ENCODE measurements at places on chromosomes 5 and 9. TPM values are rescaled to one million over a fixed set of nuclear protein-coding genes. Genes with fewer than 3 reads are reported as not detected.

Gene IL5
- not detected for total RNA-seq

Gene RASGRF2
- 24.9 TPM for total RNA-seq

Gene CFAP157
- not detected for total RNA-seq

Gene EIF4EBP3
- 15.1 TPM for total RNA-seq

DNA sequence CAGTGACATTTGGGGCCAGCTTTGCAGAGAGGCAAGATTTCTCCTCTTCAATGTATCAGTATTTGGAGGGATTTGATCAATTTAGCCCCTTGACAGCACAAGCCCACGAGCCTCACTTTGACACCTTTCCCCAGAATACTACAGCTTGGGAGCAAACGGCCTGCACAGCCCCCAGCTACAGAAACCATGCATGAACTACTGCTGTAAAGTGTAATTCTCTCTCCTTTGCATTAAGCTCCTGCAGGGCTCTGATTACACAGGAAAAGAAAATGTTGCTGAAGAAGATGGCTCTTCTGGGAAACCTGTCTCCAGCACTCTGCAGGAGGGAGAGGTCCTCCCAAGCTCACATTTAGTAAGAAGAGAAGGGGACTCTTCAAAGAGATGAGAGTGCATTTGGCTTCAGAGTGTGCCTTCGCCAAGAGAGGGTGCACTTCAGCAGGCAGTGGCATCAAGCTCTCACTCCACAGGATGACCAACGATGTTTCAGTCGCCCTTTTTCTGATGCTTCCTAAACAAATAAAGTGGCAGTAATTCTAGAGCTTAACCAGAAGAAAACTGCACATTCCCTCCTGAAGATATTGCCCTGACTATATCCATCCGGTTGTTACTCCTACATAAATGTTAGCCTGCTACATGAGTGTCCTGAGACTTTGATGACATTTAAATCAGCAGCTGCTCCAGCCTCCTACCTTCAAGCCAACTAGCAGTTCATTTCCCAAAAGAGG is 272.2 kb downstream of the AUH start:
- DNase-seq = no peak

DNA sequence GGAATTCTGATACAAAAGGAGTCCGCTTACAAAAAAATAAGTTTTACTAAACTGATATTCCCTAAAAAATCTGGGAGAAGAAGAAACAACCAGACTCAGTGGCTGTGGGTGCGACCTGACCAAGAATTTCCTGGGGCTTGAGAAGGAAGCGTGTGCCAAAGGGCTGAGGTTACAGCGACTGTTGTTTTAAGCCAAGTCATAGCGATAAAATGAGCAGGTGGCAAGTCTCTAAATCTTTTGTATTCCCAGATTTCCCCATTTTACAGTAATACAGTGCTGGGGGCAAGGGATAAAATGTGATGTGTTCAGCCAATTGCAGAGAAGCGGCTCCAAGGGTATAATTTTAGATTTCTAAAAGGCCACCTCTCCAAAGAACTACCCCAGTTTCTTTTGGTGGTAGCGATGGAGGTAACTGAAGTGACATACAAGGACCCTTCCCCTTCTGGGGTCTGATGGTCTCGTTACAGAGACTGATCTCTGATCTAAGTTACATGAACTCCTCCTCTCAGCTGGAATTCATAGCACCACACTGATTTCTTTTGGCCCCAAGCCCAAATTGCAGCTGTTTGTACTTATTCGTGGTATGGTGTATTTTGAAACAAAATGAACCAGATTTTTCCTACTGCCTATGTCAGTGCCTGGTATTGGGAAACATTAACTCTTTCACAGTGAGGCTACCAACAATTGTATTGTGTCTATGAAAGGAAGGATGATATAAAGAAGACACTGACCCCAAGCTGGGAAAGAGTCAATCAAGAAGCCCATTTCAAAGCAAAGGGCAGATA is 41.6 kb downstream of the LPAR1 start:
- no peak for DNase-seq

- no peak for DNase-seq
Measured at GRCh38 chr5:157766902-157767301, 23.4 kb downstream of the LSM11 start.

GRCh38 chr9:134890155-134890495 is 9.5 kb downstream of the FCN2 start:
- no peak for DNase-seq

- DNase-seq = no peak
Measured at GRCh38 chr9:21624675-21625644, 142.8 kb upstream of the IFNE start.

GRCh38 chr9:134051319-134051718 is 16.5 kb downstream of the BRD3 start:
- DNase-seq = no peak

DNA sequence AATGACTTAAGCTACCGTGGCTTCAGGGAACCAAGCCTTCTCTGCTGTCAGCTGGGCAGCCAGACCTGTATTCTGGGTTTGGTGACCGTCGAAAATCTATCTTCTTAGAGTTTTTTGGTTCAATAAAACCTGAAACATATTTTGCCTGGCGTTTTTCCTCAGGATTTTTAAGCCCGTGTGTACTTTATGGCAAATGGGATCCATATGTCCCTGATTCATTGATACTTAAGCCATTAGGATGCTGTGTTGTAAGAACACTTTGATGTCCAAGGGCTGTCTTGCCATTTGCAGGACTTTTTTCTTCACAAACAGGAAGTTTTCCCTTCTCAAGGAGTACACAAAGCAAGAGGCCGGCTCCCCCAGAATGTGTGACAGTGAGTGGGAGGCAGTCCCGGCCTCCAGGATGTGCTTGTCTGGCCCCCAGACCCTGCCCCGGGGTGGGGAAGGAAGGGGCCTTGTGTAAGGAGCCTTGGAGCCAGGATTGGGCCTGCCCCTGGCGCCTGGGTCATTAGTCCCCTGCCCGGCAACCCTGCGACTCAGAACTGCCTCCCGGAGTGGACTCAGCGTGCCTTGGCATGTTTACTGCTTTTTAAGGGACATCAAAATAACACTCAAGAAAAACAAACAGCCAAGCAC is 83.4 kb upstream of the SMIM23 start:
- no peak for DNase-seq

DNA sequence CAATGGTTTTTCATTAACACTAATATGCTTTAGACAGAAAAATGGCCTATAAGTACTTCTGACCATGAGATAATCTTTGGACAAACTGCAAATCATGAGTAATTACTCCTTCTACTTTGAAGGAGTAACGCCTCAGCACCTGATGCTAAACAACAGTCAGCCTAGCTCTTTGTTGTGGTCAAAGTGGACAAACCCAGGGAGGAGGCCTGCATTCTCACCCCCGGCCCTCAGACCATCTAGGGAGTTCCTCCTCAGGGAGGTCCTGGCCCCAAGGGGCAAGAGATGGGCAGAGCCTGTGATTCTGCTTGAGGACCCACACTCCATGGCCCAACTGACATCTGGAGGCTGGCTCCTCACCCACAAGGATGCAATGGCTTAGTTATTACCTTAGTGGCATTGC is 48.2 kb upstream of the ANGPTL2 start:
- no peak for DNase-seq

GRCh38 chr9:33452828-33453271 is 5.5 kb upstream of the AQP3 start:
- peak; percentile 50 for DNase-seq

- no peak for DNase-seq
Measured at GRCh38 chr5:172245046-172245445, 38.5 kb downstream of the UBTD2 start.

Measured in CD4-positive, alpha-beta T cell (primary cell).